Endothelial cell (in vitro differentiated cells): ENCODE measurements at places on chromosomes 6 and 20.

GRCh38 chr6:43058531-43058930 lies 703 bp downstream of the MRPL2 start:
- no peak for DNase-seq

DNA sequence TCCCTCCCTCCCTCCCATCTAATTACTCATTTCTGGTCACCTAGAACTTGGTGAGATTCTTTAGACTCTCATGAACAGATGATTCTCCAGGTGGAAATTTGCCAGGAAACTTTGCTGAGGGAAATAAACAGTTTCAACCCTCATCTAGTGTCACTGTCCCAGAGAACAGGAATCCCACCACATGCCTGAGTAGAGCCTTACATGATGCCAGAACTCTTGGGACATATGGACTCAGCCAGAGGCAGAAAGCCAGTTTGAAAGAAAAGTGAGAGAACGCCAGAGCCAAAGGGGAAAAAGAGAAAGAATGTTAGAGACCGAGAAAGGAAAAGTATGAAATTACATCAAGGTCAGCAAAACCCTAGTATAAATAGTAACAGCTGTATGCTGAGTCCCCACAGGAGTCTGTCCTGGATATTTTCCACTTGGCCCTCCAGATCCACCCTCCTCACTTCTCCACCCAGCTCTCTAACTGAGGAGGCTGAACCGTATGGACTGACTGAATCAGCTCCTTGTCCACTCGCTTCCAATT lies 127.5 kb upstream of the COL21A1 start:
- no peak for DNase-seq

DNA sequence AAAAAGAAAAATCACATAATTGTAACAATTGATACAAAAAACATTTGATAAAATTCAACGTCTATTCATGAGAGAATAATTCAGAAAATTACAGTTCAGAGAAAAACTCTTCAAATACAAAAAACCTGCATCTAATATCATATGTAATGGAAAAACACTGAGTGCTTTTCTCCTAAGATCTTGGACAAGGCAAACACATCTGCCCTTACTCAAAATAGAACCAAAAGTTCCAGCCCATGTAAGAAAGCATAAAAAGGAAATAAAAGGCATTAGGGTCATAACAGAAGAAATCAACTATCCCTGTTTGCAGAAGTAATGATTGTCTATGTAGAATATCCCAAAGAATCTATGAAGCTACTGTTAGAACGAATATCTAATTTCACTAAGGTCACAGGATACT lies 721.4 kb downstream of the RFPL4B start:
- DNase-seq = no peak

DNA sequence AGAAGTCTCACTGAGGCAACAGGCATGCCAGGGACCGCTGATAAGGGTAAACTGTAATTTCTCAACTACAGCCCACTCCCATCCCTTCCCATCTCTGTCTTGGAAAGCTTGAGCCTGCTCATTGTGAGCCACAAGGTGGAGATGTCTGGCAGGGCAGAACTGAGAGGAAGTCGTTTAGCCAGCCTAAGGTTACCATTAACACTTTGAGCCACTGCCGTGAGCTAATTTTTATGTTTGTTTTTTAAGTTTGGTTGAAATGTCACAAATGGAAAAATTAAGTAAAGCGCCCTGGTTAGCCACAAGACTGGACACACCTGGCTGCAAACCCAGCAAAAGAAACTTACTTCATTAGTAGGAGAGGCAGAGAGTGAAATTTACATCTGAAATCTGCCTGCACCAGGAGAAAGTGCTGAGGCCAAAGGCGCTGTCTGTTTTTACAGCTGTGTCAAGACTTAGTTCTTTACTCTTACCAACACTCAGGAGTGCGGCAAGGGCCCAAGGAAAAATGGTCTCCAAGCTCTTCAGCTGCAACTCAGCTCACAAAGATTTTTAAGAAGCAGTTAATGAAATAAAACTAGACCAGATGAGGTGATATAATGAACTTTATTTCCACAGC lies 50.0 kb upstream of the FAM83C start:
- DNase-seq = peak; percentile 27

- DNase-seq = no peak
Measured at GRCh38 chr6:6793388-6794250, 205.1 kb downstream of the LY86 start.

DNA sequence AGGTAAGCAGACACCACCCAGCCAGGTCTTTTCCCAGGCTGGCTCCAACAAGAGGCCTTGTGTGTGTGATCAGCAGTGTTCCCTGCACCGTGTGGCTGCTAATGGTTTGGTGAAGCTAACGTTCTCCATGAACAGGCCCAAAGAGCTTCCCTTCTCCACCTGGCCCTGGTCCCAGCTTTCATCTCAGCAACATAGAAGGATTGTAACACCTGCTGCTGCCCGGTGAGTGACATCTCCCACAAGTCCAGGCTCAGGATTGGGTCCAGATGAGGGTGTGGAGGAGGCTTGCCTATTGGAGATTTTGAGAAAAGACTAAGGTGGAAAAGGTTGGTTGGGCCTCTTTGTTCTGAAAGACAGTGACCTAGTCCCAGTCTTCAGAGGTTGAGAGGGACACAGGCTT lies 89.6 kb downstream of the TMEM242 start:
- DNase-seq = no peak

- DNase-seq = no peak
Measured at GRCh38 chr6:139152088-139152891, 17.4 kb downstream of the HECA start.

DNA sequence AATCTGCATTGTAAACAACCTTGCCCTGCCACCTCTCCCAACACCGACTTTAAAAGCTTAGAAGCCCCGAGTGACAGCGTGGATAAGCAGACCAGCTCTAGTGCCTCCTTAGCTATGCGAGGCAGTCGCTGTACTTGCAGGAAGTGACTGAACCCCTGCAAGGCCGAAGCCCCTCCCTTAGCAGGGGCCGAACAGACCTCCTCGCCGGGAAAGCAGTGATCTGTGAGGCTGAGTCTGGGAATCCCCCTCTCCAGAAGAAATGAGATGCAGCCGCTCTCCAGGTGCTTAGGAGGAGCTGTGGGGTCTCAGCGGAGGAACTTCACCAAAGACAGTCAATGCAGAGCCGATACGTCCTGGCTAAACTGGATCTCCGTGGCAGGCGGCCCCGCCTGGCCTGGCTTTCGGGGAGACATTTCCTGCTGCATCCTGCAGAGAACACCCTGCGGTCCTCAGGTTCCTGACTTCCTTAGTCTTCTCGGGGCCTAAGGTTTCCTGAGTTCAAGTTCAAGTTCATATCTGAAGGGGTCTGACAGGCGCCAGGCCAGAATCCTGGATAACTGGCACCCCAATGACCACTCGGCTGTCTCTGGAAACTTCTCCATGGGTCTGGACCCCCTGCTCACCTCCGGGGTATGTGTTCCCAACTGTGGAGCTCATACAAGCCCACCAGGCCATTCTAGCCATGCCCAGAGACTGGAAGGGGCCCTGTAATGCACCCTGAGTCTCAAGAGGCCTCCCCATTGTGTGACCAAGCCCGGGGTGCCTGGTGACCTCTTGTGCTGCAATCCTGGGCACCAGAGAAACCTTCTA lies 20.4 kb upstream of the FRMD1 start:
- DNase-seq = no peak

- no peak for DNase-seq
Measured at GRCh38 chr20:8798505-8798904, 270.4 kb upstream of the PLCB4 start.

DNA sequence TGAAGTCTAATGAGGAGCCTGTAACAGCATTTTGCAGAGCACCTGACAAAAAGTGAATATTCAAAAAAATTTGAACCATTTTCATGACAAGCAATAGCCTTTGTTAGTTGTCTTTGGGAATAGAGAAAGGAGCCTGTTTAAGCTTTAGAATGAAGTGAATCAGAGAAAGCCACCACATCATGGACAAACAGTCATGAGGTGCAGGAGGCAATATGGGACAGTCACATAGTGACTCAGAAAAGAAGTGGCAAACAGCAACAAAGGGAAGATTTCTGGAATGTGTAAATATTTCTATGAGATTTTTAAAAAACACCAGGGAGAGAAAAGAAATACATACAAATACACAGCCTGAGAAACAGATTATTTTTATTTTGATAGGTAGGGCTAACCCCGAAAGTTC lies 6.6 kb downstream of the KLHL31 start:
- no peak for DNase-seq

DNA sequence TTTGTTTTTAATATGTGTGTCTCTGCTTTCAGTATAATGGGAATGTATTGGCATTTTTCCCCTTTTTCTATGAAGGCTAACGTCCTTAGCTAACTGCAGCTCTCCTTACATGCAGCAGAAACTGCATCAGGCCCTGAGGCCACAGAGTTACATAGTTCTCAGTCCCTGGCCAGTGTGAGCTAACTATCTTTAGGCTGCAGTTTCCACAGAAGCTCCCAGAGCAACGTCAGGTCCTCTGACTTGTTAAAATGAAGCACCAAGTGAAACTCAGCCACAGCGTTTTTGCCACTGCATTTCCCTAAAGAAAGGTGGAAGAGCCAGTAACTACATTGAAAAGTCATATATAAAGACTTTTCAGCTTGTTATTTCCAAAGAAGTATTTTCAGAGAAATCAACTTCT lies 244.7 kb downstream of the CBLN4 start:
- DNase-seq = no peak

- DNase-seq = no peak
Measured at GRCh38 chr20:50982363-50982762, 23.7 kb downstream of the MOCS3 start.

GRCh38 chr6:113140721-113141120 lies 716.4 kb upstream of the MARCKS start:
- DNase-seq = no peak

- DNase-seq = no peak
Measured at GRCh38 chr20:25466846-25467245, 59.4 kb downstream of the GINS1 start.

DNA sequence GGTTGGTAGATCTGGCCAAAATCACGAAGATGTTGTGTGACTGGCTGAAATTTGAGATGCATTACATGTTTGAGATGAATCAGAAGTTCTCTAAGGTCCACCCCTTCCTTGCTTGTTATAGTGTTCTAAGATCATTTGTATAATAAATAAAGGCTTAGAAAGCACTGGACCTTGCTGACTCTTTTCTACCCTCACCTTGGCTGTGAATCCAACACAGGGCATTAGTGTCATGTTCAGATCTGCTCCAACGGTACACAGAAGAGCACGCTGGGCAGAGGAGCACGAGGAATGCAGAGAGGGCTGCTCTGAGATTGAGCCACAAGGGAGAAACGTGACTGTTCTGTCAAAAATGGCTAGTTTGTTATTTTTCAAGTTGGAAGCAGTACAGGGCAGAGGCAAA lies 169.5 kb upstream of the HDAC2 start:
- no peak for DNase-seq

- DNase-seq = no peak
Measured at GRCh38 chr6:165200178-165200577, 109.2 kb downstream of the C6orf118 start.

GRCh38 chr6:96301023-96301422 lies 220.6 kb upstream of the UFL1 start:
- DNase-seq = no peak

GRCh38 chr6:45727228-45727627 lies 288.4 kb downstream of the CLIC5 start:
- no peak for DNase-seq

GRCh38 chr6:148140772-148141557 lies 201.7 kb upstream of the SASH1 start:
- no peak for DNase-seq

DNA sequence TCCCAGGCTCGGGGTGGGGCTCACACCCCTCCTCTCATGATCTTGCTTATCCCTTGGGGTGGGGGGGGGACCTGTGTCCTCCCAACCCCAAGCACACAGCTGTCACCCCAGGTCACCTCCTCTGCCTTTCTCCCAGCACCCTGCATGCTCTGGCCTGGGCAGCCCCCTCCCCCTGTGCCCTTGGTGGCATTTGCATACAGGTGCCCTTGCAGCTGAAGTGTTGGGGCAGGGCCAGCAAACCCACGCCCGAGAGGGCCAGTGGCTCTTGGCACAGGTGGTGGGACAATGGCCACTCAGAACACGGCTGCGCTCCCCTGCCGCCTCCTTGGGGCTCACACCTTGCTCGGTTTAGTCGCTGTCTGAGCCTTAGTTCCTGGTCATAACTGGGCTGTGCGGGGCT lies 11.3 kb upstream of the MYT1 start:
- no peak for DNase-seq

- no peak for DNase-seq
Measured at GRCh38 chr20:43972051-43972450, 57.4 kb downstream of the TOX2 start.

DNA sequence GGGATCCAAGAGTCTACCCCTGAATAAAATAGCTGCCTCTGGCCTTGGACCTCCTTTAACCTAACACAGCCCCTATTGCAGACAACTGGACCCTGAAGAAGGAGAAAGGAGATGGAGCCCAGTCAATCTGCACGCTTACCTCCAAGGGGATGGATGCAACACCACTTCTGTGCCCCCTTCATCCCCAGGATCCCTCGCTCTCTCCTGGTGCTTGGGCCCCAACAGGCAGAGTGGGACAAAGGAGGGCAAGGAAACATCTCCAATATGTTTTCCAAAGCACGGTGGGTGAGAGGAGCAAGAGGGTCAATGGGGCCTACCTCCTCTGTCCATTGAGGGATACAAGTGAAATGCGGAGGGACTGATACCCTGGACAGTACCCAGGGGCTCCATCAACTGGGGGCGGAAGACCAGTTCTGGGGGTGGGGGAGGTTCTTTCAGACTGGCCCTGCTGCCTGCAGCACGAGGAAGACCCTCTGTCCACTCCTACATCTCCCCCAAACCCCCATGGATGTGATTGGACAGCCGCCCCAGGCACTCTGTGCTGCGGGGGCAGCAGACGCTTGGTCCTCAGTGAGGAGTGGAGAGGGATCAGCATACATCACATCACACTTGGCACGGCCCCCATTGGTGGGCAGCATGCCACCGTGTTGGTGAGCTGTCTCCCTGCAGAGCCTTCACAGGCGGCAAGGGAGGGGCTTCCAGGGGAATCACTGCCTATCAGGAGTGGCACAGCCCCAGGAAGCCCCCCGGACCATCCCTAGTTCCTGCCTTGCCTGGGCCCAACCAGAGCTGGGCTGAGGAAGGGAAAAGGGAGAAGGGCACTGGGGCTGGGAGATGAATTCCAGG lies 70.6 kb downstream of the MRPL14 start:
- no peak for DNase-seq

- DNase-seq = no peak
Measured at GRCh38 chr6:78010130-78010529, 357.3 kb downstream of the MEI4 start.
